ENCODE measurements at places on chromosomes 2 and 18.

DNA sequence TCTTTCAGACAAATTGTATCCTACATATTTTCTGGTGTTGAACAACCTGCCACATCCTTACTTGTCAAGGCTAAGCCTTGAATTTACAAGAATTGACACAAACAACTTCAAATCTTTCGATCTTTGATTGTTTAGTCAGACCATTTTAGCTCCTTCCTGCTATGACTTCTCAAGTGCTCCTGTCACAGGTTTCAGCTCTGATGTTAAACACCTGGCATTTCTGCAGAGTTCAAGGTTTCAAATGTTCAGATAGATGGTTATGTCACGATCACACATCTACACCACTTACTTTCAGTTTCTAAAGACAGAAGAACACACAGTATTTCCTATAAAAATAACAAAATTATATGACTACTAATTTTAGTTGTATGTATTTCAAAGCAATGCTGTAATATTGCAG, 84.0 kb downstream of the RND3 start:
- DNase-seq: no peak

GRCh38 chr2:2636813-2637212, 305.7 kb upstream of the MYT1L start:
- no peak for DNase-seq

GRCh38 chr18:32998921-32999320, 226.1 kb upstream of the KLHL14 start:
- DNase-seq: no peak

DNA sequence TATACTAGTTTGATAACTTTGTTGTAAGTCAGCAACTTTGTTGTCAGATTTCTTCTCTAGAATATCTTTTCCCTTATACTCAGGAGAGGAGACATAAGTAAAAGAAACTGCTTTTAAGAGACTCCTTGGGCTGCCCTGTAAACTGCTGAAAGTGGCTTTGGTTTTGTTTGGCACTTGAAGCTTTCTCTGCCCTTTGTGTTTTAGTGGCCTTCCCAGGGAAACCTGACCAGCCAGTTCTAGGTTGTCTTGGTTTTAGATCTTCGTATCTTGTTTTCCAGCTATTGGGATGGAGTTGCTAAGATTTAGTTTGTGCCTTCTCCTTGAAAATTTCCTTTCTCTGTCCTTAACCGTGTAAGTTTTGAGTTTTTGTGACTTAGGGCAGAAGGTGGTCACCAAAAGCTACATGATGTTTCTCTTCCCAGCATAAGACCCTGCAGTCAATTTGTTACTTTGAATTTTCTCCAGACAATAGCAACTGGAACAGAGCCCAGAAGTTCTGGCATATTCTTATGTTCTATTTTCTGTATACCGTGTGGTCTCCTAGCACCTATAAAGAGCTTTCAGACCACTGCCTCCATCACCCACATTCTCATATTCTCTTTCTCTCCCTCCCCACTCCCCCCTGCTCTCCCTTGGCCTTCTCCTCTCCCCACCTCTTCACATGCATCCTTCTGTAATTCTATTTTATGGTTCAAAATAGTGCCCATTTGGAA, 81.1 kb downstream of the BOLA3 start:
- DNase-seq: no peak

DNA sequence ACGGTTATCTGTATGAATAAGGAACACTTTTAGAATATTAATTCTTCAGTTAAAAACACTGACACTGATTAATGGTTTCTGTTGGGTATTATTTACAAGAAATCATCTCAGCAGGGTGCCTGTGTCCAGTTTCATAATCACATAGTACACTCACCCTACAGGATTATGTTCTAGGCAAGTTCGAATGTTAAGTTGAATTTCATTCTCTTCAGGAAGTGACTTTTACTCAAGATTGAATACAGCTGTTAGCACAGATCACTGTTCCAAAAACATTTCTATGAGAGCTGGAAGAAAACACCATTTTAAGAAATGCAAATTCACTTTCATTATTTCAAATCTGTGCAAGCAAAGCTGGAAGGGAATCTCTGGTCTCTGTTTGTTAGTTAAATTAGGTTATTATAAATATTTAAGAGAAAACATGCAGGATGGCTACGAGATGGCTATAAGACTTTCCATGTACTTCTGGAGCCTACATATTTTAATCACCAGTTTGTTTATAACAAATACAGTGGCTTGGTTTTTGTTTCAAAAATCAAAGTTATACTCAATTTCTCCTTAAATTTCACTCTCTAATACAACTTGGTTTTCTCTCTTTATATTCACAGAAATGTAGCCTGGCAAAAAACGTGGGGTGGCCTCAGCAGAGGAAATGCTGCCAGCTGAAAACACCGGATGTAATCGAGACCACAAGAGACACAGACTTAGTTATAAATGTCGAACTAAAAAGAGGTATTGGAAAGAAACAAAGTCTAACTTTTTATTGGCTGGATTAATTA, 65.8 kb downstream of the RBMS1 start:
- no peak for DNase-seq

DNA sequence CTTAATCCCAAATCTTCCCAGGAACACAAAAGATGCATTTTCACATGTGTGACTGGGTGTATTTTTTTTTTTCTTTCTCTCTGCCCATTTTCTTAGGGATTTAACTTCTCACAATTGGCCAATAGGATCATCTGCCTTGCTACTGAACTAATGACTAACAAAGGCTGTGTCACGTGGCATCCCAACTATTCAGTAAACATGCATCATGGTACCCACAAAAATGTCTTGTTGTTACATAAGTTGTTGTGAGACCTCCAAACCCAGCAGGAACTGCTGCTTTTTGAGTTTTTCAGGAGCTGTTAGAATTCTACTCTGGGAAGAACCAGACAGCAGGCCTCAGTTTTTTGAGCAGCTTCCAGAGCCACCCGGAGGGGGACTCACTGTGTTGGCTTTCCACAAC, 31.9 kb downstream of the GAD1 start:
- no peak for DNase-seq

- no peak for DNase-seq
Measured at GRCh38 chr2:238108423-238109183, 8.5 kb downstream of the ESPNL start.

DNA sequence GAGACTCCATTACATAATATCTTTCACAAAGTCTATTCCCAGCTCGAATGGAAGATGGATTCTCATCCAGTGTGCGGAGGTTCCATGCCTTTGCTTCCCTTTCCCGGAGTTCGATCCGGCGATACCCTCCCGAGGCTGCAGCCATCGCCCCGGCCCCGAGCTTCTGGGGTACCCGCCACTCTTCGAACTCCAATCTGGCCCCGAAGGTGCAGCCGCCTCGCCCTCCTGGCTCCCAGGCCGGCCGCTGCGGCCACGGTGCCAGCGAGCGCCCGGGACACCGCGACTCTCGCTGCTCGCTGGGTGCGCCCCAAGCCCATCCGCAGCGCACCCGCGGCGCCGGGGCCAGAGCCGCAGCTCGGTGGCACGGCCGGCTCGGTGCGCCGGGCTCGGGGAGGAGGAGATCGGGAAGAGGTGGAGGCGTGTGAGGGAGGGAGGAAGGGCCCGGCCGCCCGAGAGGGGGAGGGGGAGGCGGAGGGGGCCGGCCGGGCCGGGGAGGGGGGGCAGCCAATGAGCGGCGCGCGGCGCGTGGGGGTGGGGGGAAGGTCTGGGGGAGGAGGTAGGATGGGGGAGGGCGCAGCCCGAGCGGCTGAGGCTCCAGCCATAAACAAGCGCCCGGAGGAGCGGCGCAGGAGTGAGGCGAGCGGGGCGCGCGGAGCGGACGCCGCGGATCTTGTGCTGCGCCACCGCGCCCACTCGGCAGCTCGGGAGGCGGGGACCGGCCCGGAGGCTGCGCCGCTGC, at the start of gene CRIM1:
TSS of gene CRIM1 (plus strand) at position 628 of the 739 bp plus-strand sequence. CDS start 515 bp downstream, outside the sequence.
- DNase-seq: peak; percentile 40

GRCh38 chr18:44979748-44980147, 299.1 kb downstream of the SETBP1 start:
- DNase-seq: no peak

- no peak for DNase-seq
Measured at GRCh38 chr2:232519581-232520438, at the start of gene PRSS56. TSS of gene PRSS56 (plus strand) at chr2:232520388. CDS start at chr2:232520599, 211 bp downstream.

DNA sequence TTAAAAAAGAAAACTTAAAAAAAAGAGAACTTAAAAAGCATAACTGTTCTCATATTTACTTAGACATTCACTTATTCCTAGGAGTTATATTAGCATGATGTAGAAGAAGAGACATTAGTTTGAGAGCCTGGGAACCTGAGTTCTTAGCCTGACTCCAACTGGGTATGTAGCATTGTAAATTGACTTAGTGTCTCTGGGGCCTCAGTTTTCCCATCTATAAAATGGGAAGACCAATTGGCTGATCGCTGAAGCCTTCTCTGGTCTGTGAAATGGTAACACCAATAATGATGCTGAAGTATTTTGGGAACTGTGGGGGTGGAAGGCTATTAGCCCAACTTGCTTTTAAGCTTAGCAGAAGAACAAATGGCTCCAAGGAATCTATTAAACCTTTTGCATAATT, 55.9 kb downstream of the CABLES1 start:
- DNase-seq: no peak

- DNase-seq: no peak
Measured at GRCh38 chr2:236974148-236974547, 111.5 kb upstream of the COPS8 start.
